IMR-90 (cell line): ENCODE measurements at places on chromosomes 2 and 18.
A peak's percentile ranks its signal among the peaks of the same experiment; 100 is the strongest.

GRCh38 chr2:231563378-231563961 is 29.2 kb upstream of the TEX44 start:
- DNase-seq, result peak; percentile 57

- no peak for DNase-seq
These were observed 122.9 kb upstream of the STPG4 start for GRCh38 chr2:47277987-47278386.

DNA sequence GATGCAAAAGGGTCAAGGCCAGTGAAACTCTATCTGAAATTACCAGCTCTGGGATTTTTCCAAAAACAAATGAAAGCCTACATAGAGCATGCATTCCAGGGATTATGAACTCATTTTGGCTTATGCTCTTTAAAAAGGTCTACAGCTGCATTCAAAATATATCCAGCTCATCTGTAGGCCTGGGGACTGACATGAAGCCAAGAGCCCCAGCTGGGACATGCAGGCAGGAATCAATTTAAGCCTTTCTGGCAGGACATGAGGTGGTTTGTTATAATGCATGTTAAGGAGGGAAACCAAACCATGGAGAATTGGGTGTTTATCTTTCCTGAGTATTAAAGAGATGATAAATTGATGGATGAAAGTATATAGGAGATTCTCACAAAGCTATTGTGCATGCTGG is 164.5 kb downstream of the RBM43 start:
- DNase-seq, result peak; percentile 44

GRCh38 chr2:65319674-65320041 is 92.0 kb downstream of the ACTR2 start:
- no peak for DNase-seq

DNA sequence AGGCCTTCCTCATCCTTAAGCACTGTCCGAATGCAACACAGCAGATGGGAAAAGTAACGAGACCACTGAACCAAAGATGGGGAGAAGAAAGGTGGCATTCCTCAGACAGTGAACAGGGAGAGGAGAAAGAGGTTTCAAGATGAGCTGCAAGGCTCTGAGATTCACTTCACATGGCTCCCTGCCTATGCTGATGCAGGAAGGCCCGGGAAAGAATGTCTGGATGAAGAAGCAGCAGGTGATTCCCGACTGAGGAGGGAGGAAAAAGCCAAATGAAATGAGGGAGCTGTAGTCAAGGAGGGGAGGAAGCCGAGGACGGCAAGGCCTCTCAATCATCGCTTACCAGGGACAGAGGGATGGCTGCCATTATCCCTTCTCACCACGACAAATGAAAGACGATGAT is 98.5 kb upstream of the BOD1L2 start:
- DNase-seq, result no peak

GRCh38 chr2:95667480-95667879 is 75.7 kb downstream of the TRIM43 start:
- no peak for DNase-seq

DNA sequence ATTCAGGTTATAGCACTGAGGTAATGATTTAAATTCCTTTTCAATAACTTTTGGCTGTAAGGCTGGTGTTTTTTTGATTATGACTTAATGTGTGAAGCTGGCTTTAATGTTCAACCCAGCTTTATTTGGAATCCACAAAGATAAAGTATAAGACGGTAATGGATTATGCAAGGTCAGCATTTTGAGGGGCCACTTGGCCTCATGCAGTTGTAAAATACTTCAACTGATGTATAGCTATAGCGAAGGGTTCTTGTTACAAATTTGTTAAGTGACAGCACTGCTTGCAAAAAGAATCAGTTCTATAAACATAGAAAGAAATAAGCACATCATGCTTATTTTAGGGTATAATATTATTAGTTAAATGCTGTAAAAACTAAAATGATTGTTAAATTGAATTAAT is 36.6 kb downstream of the LRP1B start:
- DNase-seq, result no peak

DNA sequence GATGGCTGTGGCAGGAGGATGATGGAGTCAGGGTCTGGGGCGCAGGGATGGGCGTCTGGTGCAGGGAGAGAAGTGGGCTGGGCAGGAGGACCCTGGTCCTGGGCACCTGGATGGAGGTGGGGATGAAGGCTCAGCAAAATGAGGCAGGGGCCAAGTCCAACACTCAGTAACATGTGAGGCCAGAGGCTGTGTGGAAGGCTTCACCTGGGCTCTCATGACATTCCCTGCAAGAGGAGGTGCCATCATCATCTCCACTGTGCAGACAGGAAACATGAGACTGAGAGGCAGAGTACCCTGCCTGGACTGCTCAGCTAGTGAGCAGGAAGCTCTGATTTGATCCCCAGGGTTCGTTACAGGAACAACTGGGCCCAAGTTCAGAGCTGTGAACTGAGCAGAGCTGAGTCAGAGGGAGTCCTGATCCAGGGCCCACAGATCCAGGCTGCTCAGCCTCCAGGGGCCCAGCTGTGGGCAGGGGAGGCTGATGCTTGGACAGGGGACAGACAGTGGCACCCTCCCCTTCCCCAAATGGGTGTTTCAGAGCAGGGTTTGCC is 36.9 kb downstream of the HJURP start:
- DNase-seq, result peak; percentile 20

GRCh38 chr18:49997558-49997957 is 184.2 kb upstream of the ACAA2 start:
- DNase-seq, result no peak

GRCh38 chr2:146669735-146670134 is 1175.1 kb upstream of the ACVR2A start:
- no peak for DNase-seq

- peak; percentile 66 for DNase-seq
These were observed 263.1 kb upstream of the ID2 start for GRCh38 chr2:8418721-8419120.

GRCh38 chr2:241706537-241706936 is 4.7 kb downstream of the ING5 start:
- DNase-seq, result no peak
